ENCODE measurements at places on chromosomes 16 and 17.

GRCh38 chr16:26772503-26772902, 294.2 kb upstream of the C16orf82 start:
- no peak for DNase-seq

DNA sequence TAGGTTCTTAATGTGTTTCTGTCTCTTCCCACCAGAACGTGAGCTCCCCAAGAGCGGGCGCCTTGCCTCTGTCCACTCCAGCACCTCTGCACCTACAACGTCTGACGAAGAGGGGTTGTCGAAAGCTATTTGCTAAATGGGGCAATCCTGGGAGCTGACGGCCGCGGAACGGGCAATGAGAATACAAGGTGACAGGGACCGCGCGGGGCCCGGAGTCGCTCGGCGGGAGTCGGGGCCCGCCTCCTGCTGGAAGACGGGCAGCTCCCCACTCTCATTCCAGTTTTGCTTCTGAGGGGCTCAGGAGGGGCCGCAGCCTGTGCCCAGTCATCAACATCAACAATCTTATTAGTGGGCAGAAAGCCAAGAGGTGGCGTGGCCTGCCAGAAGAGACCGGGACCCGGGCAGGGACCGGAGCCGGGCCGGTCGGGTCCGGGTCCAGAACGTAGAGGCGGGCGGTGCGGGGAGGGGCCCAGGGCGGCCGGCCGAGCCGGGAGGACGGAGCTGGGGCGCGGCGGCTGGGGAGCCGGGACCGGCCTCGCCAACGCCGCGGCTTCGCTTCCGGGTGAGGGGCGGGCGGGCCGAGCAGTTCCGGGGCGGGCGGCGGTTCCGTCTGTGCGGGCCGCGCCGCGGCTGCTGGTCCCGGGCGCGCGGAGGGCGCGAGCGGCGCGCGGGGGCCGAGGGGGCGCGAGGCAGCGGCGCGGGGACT, at the start of gene MOSMO:
Gene MOSMO (plus strand): TSS at position 603 of the 706 bp plus-strand sequence. CDS start 191 bp downstream, outside the sequence.
- peak; percentile 73 for DNase-seq

GRCh38 chr16:84527532-84528269, 23.2 kb upstream of the MEAK7 start:
- no peak for DNase-seq

GRCh38 chr17:83032781-83033180, 46.6 kb upstream of the METRNL start:
- DNase-seq: no peak

DNA sequence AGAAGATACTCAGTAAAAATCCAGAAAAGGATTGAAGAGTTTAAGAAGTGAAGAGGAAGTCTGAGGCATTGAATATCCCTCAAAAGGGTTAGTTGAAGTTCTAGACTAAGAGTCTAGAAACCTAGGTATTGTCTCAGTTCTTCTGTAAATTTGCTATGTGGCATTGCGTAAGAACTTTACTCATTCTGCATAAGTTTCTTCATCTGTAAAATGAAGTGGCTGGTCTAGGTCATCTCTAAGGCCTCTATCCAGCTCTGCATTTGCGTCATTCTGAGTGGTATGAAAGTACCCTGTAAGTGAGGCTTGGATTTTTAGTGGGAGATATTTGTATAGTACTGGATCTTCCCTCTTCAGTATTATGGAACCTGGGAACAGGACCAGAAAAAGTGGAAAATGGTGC, 130.2 kb downstream of the MYO1D start:
- no peak for DNase-seq

DNA sequence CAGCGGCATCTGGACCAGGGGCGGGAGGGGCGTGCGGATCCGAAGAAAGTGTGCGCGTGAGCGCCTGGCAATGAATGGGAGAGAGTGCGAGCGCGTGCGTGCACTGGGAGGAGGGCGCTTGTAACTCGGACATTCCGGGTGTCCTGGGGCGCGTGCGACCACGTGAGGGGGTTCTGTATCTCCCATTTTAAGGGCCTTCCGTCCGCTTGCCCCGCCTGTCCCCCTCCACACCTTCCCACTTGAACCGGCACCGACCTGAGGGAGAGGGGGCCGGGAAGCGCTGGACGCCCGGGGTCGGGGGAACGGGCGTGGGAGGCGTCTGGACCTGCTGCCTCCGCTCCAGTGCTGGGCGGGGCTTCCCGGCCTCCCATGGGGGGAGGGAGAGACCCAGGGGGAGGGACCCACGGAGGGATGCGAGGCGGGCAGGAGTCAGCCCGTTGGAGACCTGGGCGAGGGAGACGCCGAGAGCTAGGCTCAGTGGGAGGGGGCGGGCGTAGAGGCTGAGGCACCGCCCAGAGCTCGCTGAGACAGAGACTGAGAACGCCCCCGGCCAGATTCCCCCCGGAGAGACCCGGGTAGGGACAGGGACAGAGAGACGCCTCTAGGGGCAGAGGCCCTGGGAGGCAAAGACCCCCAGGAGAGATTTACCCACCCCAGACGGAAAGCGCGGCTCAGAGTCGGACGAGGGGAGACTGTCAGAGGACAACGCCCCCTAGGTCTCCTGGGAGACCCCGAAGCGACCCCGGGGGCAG, at the start of gene KREMEN2:
Gene KREMEN2 (plus strand): TSS at position 553 of the 752 bp plus-strand sequence. CDS start 246 bp downstream, outside the sequence.
- peak; percentile 52 for DNase-seq

- DNase-seq: no peak
Observed at GRCh38 chr16:57289391-57290257, 5.2 kb upstream of the PLLP start.

Measured in activated CD4-positive, alpha-beta T cell treated with anti-CD3 and anti-CD28 coated beads for 4 hours (primary cell).